Daoy (cell line): ENCODE measurements at places on chromosomes 12 and 14. TPM values are rescaled to one million over a fixed set of nuclear protein-coding genes. Genes with fewer than 3 reads are reported as not detected.

- no peak for DNase-seq
Measured at GRCh38 chr14:93926245-93926872, 785 bp upstream of the FAM181A start.

Gene RHOJ
- 6.0 and 9.5 TPM in 2 replicates for total RNA-seq

Gene BHLHE41
- 25.3 and 29.1 TPM in 2 replicates for total RNA-seq

DNA sequence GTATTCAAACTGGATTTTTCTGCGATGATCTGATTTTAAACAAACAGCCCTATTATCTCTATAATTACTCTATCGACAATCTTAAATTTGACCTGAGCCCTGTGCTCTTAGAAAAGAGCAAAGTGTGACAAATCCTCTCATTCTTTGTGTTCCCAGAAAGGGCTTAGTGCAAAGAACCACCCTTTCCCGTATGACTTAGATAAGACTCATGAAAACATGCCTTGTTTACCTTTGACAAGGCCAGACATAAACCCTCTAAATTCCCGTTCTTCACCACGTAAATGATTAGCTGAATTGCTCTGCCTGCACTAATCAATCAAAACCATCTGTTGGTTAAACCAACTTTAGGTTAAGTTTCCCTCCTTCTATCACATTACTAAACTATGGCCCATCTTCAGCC lies 285.7 kb upstream of the SEL1L start:
- no peak for DNase-seq

DNA sequence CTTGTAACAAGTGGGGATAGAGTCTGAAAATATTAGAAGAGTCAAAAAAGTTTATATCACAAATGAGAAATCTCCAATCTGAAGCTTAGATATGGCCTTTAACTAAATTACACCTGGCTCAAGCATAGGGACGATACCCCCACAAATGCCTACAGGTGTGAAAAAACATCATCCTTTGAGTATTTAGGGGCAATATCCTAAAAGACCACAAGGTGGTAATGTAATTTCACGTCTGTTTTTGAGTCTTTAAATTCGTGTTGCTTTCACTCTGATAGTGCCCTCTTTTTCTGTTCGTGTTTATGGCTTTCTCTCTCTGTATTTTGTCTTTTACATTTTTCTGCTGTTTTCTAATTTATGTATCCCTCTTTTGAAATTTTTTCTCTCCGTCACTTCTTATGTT lies 84.3 kb downstream of the ETNK1 start:
- DNase-seq = no peak

DNA sequence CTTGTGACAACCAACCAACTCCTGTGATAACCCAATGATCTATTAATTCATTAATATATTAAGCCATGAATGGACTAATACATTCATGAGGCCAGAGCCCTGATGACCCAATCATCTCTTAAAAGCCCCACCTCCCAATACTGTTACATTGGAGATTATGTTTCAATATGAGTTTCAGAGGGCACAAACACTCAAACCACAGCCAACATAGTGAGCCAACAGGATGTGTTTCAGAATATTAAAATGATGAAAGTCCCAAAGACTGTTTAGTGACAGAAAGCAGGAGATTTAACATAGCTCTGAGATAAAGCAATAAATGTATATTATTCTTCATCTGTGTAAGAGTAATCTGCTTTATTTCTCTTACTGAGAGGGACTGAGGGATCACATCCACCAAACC lies 71.7 kb downstream of the PTPRO start:
- no peak for DNase-seq

- peak; percentile 49 for DNase-seq
Measured at GRCh38 chr14:99322731-99323599, 51.0 kb upstream of the BCL11B start.

DNA sequence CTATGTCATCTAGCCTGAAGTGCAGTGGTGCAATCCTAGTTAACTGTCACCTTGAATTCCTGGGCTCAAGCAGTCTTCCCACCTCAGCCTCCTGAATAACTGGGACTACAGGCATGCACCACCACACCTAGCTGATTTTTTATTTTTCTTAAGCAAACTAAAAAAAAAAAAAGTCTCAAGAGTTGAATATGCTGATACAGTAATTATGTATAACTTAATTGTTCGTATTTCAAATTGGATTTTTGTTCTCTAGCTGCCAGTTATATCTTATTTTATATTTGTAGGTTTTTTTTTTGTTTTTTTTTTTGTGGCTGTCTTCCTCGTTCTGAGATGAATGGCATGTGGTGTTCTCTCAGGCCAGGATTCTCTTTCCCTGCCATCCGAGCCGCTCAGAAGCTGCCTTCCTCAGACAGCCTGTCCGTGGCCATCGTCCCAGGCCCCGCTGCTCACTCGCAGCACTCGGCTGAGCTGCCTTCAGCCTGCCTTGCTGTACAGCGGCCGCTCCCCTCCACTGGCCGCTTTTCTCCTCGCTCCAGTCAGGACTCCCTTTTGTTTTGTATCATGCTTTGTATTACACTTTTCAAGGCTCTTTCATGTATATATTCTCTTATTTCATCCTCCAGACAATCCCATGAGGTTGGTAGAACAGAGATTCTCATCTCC lies 53.3 kb downstream of the WDR20 start:
- no peak for DNase-seq

GRCh38 chr12:85527192-85527591 lies 247.2 kb downstream of the ALX1 start:
- DNase-seq = no peak

Gene KRT72
- not detected in 2 replicates for total RNA-seq

DNA sequence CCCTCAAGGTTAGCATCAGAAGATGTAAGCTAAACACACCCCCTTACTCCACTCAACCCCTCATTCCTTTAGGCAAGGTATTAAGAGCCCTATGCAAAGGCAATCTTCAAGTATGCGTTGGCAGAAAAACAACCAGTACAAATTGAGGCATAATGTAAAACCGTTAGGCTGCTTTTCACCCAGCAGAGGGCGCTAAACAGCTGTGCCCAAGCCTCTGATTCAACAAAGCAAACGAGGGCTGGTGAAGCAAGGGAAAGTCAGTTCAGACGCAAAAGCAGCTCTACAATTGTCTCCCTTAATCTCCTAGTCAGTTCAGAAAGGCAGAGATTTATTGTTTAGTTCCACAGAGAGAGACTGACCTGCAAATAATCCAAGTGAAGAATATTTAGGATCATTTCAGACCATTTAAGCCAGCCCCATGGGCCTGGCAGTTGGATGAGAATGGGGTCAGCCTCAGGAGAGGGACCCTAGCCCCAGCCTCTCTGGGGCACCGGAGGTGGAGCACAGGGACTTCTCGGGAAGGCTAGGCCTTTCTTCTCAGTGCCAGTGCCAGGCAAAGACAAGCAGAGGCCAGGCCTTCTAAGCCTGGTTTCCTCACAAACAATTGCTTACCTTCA lies 23.5 kb downstream of the DCAF5 start:
- DNase-seq = peak; percentile 84

DNA sequence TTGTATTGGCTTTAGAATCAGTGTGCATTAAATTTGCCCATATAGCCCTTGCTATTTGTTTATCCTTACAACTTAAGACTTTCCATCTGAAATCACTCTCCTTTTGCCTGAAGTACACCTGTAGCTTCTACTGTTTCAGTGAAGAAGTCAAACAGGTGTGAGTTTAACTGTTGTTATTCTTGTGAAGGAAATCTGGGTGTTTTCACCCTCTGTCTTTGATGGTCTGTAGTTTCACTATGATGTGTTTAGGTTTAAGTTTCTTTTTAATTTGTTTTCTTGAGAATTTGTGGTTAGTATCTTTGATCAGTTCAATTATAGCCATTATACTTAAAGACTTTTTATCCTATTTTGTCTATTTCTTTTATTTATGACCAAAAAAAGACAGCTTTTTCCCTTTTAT lies 68.9 kb upstream of the BBS10 start:
- DNase-seq = no peak

Gene TM9SF1
- 91.9 and 98.7 TPM in 2 replicates for total RNA-seq

- DNase-seq = no peak
Measured at GRCh38 chr12:7793211-7793610, 4.0 kb downstream of the NANOG start.

DNA sequence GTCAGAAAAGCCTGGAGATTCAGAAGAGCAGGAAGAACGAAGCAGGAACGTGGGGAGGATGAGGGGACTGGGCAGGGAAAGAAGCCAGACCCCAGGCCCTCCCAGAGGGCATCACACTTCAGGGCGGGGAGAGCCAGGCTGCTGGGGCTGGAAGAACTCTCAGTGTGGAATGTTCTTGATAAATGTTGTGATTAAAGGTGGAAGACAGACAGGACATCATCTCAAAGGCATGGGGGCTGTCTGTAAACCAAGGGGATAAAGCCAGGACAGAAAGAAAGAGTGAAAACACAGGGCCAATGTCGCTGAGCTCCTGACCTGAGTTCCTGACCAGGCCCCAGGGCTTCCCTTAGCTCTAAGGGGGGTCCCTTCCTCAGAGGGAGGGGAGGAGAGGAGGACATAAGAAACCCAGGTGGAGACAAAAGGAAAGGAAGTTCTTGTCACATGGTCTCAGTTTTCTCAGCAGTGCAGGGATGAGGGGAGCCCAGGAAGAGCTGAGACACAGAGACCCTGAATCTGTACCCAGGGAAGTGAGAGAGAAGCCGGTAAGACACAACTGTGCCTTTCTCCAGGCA lies 56.3 kb downstream of the SETD3 start:
- no peak for DNase-seq

DNA sequence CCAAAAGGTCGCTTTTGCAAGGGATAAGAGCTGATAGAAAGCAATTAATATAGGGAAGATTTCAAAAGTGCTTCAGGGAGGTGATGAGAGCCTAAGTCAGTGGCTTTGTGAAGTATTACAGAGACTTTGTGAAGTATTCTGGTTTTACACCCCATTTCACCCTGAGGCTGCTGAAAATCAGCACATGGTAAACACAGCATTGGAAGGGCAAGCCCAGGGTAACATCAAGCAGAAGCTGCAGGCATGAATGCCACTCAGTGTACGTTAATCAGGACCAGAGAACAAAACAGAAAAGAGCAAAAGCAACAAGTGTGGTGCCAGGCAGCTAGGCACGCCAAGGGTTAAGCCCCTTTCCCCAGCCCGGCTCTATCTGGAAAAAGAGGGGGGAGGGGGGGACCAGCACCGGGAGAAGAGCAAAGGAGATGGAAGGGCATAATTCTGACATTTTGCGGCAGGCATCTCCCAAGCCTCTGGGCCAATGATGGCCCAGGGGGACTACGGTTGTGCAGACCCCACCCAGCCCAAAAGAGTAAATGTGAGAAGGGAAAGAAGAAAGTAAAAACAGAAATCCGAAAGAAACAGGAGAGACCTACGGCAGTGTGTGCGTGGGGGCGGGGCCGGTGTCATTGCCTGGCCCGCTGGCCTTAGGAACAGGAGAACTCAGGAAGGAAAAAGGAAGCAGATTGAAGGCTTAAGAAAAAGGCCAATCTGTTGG lies 58.9 kb downstream of the DHRS2 start:
- DNase-seq = peak; percentile 9

DNA sequence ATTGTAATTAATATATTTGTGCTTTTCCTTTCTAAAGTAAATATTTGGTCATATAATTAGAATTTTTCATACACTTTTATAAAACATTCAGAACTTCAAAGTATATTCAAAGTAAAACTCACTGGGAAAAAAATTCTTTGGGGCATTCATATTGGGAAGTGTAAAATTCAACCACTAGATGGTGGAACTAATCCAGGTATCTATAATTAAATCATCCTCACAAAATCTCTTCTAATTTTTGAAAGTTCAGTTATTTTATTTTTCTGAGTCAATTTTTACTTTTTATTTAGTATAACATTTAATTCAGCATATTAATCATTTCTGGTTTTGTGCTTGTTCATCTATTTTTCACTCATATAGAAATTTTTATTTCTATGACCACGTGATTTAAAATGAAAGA lies 81.0 kb downstream of the NTS start:
- DNase-seq = no peak

- no peak for DNase-seq
Measured at GRCh38 chr12:5571115-5571514, 139.2 kb downstream of the NTF3 start.

- no peak for DNase-seq
Measured at GRCh38 chr12:111636209-111636945, 37.3 kb upstream of the ATXN2 start.

DNA sequence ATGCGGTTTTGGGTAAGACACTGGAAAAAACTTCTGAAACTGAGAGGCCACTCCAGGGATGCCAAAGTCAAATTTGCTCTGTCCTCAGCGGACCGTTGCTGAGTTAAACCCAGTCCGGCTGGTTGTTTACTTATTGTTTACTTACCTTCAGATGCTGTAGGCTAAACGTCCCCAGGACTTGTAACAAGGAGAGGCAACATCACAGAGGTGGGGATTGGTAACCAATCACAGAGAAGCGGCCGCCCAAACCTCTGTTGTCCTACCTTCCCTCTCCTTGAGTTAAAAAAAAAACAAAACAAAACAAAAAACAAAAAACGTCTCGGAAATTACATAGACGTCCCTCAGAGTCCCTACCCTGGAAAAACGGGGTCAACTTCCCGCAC lies 380 bp downstream of the ANO2 start:
- DNase-seq = no peak

DNA sequence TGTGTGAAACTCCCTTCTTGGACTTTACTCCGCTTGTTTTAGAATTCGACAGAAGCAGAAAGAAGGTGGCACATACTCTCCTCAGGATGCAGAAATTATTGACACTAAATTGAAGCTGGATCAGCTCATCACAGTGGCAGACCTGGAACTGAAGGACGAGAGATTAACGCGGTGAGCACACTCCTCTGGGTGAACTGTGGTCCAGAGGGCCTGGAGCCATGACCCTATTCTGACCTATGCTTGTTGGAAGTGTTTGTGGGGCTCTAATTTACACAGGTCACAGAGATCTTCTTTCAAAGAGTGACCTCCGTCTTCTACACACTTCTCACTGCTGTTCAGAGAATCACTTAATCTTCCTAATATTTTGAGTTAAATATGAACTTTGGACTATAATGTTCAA lies 72.5 kb upstream of the MYF6 start:
- DNase-seq = no peak

DNA sequence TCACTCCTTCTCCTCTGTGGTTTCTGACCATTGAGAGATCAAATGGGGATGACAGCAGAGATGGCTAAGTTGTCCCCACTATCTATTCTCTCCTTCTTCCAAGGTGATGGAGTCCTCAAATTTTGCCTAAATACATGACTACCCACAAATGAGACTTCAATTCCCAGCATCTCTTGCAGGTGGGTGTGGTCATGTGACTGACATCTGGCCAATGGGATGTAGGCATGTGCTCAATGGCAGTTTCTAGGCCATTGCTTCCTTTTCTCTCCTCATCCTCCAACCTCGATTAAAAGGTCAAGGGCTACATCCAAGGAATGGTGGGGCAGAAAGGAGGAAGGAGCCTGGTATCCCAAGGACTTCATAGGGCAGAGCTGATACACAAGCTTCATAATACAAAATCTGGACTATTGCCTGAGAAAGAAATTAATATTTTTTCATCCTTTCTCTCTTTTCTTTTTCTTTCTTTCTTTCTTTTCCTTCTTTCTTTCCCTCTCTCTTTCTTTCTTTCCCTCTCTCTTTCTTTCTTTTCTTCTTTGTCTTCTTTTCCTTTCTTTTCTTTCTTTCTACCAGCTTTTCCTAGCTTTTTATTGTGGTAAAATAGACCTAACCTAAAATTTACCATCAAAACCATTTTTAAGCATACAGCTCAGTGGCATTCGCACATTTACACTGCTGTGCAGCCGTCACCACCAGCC lies 100.9 kb upstream of the PRB2 start:
- DNase-seq = no peak

GRCh38 chr12:66269757-66270383 lies 32.4 kb upstream of the HELB start:
- DNase-seq = peak; percentile 33

- no peak for DNase-seq
Measured at GRCh38 chr14:77130386-77130785, 11.2 kb downstream of the ZDHHC22 start.

GRCh38 chr12:44930972-44931600 lies 55.0 kb upstream of the NELL2 start:
- peak; percentile 3 for DNase-seq

Gene RTN1
- total RNA-seq = 2.4 and 5.3 TPM in 2 replicates

Gene EIF2S3B
- 0.57 TPM in 2 replicates for total RNA-seq
